CD4-positive, alpha-beta T cell treated with Interleukin-17A for 4 hours (primary cell): ENCODE measurements at places on chromosomes 7 and 10.

DNA sequence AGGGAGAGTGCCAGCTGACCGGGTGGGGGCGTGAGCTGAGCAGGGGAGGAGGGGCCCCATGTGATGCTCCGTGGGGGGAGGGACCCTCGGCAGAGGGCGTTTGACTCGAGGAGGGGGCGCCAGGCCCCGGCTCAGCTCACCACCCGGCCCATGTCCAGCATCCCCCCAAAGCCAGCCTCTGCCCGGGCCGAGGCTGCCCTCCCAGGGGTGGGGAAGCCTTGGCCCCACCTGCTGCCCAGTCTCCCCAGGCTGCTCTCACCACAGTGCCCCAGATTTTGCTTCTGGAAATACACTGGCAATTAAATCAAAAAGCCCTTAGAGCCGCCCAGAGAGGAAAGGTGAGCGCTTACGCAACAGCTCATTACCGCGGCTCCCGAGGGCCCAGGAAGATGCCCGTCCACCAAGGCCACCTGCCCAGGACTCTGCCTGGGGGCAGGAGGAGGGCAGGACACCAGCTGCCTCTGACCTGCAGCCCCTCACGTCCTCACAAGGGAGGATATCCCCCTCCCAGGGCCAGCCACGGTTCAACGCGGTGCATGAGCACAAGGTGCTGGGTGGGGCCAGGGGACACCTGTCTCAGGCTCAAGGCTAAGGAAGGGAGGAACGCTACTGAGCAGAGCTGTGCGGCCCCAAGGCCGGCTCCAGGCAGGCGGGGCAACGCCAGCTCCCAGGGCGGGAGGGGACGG, 70.0 kb upstream of the INPP5A start:
- DNase-seq: no peak

- no peak for DNase-seq
These were observed 8.2 kb upstream of the SUN1 start for GRCh38 chr7:824081-824480.

- DNase-seq: no peak
These were observed 91.4 kb downstream of the ZFAND4 start for GRCh38 chr10:45581216-45581549.

GRCh38 chr7:51121931-51122425, 194.6 kb downstream of the COBL start:
- DNase-seq: no peak

- no peak for DNase-seq
These were observed 247.7 kb downstream of the PRKG1 start for GRCh38 chr10:51321980-51322379.

GRCh38 chr10:93548376-93549071, 17.9 kb upstream of the FFAR4 start:
- no peak for DNase-seq

DNA sequence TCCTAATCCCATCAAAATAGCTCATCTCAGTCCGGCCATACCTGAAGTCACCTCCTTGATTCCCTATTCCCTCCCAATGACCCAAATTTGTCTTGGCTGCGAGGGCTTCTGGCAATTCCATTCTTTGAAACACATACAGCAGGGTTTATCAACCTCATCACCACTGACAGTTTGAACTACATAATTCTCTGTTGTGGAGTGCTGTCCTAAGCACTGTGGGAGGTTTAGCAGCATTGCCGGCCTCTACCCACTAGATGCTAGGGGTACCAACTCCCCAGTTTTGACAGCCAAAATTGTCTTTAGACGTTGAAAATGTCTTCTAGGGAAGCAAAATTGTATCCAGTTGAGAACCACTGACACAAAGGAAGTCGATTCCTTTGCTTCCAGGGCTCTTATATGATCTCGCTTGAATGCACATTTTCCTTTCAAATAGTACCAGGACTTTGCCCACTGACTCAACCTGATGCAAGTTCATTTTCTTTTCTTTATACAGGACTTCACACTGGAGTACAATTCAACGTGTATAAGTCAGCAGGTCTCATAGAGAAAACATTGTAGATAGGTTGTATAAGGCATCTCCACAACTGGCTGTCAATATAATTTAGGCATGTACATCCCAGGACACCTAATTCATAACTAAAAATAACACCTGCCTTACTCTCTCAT, 133.3 kb downstream of the STRA8 start:
- no peak for DNase-seq

GRCh38 chr7:50220273-50220672, 84.2 kb upstream of the IKZF1 start:
- DNase-seq: no peak

GRCh38 chr7:11430841-11431240, 401.2 kb downstream of the THSD7A start:
- no peak for DNase-seq
